Right renal cortex interstitium (tissue), 3 donors: ENCODE measurements at places on chromosomes 1 and 21.

DNA sequence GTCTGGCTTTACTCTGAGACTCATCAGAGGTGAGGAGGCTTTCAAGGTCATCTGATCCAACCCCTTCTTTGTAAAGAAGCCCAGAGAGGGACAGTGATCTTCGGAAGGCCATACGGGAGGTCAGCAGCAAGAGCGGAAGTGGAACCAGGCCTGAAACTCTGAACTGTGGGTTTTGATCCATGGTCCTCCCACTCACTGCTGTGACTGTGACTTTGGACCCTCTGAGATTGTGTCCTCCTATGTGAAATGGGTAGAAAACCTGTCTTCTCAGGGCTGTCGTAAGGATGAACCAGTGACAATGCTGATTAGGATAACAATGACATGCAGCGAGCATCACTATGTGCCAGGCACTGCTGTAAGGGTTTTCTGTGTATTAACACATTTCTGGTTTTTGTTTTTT lies 9.8 kb upstream of the DDOST start:
- DNase-seq: no peak

- DNase-seq: no peak
Measured at GRCh38 chr1:61378494-61379180, 296.3 kb downstream of the NFIA start.

GRCh38 chr1:175376194-175376593 lies 183.6 kb upstream of the KIAA0040 start:
- DNase-seq: no peak

GRCh38 chr1:7454895-7455784 lies 316.0 kb upstream of the VAMP3 start:
- DNase-seq: no peak

- DNase-seq: no peak
Measured at GRCh38 chr1:162485236-162485635, 12.4 kb upstream of the UHMK1 start.

- no peak for DNase-seq
Measured at GRCh38 chr1:83701355-83701754, 297.6 kb downstream of the TTLL7 start.

DNA sequence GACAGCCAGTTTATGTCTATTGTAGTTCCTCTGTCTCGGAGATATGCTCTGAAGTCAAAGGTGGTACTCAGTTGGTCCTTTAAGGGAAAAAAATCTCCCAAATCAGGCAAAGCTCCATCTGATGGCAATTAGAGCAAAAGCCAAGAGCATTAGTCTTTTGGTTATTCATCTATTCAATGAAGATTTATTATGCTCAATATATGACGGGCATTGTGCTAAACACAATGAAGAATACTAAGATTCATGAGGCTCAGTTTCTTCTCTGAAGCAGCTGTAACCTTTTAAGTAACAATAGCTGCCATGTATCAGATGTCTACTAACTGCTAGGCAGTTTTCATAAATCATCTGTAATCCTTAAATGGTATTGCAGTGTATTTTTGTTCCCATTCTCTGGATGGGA lies 47.6 kb upstream of the MROH9 start:
- DNase-seq: no peak

DNA sequence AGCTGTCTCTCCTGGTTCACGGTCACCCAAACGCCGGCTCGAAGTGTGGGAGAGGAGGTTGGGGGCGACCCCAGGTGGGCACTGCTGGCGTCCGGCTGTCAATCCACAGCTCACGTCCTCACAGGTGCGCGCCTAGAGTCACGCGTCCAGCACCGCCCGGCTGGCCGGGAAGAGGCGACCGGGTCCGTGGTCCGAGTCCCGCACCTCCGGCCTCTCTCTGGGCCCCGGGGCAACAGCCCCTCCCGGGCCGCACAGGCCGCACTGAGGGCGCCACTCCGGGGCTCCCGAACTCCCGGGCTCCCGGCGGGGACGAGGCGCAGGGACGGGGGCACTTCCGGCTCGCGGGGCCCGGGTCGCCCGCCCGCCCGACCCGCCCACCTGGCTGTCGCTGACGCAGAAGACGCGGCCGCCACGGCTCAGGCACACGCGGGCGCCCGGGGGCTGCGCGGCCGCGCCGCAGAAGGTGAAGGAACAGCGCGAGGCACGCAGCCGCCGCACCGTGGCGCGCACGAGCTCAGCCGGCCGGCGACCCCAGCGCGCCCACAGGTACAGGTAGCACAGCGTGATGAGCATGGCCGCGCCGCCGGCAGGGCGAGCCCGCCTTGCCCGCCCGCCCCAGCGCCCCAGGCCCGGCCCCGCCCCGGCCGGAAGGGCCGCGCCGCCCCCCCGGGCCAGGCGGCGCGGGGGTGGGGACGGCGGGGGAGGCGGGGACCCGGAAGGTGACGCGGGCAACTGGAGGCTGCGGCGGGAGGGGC lies at the start of gene HLCS:
HLCS (minus strand) TSS at position 604 of the 755 bp plus-strand sequence; CDS start at position 573, 31 bp downstream.
- no peak for DNase-seq

- no peak for DNase-seq
Measured at GRCh38 chr1:203692565-203693470, 66.2 kb downstream of the ATP2B4 start.

DNA sequence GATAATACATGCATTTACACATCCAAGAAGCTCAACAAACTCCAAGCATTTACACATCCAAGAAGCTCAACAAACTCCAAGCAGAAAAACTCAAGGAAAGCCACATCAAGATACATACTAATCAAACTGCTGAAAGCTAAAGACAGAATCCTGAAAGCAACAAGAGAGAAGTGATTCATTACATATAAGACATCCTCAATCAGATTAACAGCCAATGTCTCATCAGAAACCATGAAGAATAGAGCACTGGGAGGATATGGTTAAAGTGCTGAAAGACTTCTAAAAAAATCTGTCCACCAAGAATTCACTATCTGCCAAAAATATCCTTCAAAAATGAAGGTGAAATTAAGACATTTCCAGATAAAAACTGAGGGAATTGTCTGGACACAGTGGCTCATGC lies 45.7 kb upstream of the BATF3 start:
- no peak for DNase-seq

DNA sequence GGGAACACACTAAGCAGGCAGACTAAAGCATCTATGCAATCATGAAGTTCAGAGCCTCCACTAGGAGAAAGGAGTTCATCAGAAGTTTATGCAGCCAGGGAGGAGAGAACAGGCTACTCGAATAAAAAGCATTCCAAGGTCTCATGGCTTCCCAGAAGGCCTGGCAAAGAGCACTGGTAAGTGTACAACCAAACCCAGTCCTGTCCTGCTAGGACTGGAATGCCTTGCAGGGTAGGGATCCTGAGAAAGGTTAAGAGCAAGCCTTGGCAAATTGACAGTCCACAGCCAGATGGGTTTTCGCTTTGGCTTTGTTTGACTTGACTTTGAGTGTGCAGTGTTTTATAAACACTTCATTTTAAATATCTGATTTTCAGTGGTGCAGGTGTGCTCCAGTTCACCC lies 133.6 kb upstream of the ATP1B1 start:
- DNase-seq: no peak

- no peak for DNase-seq
Measured at GRCh38 chr21:33229784-33230544, at the start of gene IFNAR2. TSS of gene IFNAR2 (plus strand) at chr21:33229938. CDS start at chr21:33241923, 11,985 bp downstream.

GRCh38 chr1:37476087-37476452 lies 1.7 kb downstream of the ZC3H12A start:
- no peak for DNase-seq

DNA sequence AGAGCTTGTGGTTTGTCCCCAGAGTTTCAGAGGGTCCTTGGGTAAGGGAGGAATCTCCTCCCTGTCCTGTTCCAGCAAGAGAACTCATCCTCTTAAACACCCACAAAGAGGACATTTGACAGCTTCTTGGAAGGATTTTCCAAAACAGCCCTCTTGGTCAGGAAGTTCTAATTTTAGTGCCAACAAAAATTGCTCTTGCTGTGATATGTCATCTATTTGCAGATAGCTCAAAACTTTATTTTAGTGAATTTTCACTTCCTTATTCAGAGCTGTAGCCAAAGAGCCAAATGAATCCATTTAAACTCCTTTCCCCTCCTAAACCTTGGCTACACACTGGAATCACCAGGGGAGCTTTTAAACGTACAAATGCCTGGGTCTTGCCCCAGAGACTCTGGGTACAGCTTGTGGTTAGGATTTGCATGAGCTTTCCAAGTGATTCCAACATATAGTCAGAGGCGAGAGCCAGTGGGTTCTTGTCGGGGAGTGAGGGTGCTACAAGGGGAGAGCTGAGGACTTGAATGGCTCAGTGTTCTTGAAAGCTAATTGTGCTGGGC lies 11.8 kb upstream of the RASSF5 start:
- DNase-seq: no peak

DNA sequence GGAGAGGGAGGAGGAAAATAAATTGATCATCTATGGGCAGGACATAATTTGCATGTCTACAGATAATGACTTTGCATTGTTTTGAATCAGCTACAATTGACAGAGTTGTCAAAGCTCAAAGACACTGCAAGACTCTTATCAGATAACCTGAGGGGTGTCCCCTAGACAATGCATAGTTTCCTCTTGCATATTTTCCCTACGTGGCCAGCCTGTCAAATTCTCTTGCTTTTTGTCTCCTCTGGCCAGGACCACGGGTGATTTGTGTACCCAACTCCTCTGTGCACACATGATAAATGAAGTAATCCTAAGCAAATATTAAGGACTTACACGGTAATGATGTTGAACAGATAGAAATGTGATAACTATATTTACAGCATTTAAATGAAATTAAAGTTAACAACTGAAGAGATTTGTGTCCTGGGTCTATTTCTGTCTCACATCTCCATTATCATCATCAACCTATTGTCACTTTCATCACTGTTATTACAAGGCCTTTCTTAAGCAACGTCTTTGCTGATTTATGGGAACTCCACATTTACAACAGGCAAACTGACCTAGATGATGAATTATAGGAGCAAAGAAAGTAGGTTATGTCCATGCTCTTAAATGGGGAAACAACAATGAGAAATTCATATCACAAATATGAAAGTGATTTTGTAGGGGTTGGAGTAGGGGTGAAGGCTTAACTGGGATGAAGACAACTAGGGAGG lies 18.8 kb downstream of the BATF3 start:
- DNase-seq: no peak

DNA sequence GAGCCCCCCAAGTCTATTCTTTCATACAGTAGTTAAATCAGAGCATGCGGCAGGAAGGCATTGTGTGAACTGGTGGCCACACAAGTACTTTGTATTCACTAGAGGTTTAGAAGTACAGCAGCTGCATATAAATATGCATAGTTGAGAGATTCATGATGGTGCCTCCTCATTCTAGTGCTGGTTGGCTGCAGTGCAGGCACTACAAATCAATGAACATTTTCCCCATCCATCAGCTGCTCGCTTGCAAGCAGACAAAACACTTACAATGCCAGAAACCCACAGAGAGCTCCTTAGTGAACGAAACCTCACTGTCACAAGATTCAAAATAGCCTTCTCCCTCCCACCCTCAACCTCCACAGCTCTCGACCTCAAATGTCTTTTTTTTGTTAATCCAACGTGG lies 726.2 kb downstream of the USP25 start:
- DNase-seq: no peak

DNA sequence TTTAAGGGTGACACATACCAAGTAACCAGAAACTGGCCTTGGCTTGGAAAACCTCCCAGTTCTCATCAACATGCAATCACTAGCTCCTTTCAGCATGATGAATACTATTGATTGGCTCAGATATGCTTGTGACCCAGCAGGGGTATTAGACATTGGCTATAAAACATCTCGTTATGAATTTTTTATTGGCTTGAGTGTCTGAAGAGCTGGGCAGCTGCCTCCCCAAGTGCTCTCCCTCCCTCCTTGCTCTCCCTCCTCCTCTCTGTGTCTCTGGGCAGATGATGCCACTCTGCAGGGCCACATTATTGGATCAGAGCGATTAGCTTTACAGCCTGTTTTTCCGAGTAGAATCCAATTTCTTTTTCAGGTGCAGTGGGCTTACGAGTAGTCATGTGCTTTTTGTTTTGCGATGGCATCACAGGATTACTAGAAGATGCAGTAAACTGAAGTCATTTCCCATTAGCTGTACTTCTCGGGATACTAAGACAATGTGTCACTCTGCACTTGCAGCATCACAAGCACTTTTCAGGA lies 79.3 kb upstream of the ATF3 start:
- no peak for DNase-seq

- DNase-seq: no peak
Measured at GRCh38 chr1:240344918-240345317, 253.2 kb downstream of the FMN2 start.

DNA sequence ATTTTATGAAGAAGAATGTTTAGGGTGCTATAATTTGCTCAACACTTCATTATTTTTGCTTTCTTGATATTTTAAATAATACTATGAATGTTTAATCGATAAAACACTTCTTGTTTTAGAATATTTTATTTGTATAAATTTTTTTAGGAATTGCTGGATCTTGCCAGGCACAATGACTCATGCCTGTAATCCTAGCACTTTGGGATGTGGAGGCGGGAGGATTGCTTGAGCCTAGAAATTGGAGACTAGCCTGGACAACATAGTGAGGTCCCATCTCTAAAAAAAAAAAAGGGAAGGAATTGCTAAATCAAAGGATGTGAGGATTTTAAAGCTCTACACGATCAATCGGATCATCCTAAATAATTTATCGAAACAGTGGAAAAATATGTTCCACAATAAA lies 17.6 kb downstream of the RNF11 start:
- no peak for DNase-seq

- DNase-seq: no peak
Measured at GRCh38 chr1:40676501-40676900, 11.0 kb upstream of the RIMS3 start.
